Myocyte (in vitro differentiated cells): ENCODE measurements at places on chromosomes 4 and X. TPM values are rescaled to one million over a fixed set of nuclear protein-coding genes. Genes with fewer than 3 reads are reported as not detected.

DNA sequence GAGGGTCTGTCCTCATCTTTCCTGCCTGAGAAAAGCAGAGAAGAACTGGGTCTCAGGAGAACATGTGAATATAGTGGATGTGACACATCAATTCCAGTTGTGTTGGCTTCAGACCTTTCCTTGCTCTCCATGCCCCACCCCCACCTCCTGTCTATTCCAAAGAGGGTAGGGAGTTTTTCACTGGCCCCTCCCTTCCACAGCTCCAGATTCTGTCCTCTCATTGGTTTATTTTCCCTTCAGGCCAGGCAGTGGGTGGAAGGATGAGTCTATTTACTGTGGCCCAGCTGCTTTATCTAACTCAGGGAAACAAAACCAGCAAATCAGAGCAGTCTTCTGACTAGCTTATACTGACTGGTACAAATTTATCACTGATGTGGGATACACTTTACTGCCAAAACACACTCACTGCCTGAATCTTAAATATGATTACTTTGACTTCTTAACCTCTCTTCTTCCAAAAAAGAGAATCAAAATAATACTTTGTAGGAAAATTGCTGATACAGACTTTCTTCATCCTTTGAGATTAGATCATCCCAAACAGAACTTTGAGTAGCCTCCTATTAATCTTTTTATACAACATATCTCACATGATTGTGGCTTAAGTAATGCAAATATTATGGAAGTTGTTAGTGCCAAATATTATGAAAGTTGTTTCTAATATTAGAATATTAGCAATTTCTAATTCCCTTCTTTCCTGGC is 221.2 kb downstream of the MID1 start:
- no peak for DNase-seq

GRCh38 chr4:30943356-30943755 is 223.2 kb downstream of the PCDH7 start:
- DNase-seq, result no peak

- DNase-seq, result no peak
These were observed 384.4 kb upstream of the PABPC4L start for GRCh38 chr4:134585972-134586371.

- DNase-seq, result no peak
These were observed 157.8 kb downstream of the RELL1 start for GRCh38 chr4:37528166-37528885.

The ANXA3 gene
- 0.16 TPM in 1 of 2 replicates, not detected in the other for total RNA-seq

The WDR1 gene
- total RNA-seq, result 128 and 156 TPM in 2 replicates

DNA sequence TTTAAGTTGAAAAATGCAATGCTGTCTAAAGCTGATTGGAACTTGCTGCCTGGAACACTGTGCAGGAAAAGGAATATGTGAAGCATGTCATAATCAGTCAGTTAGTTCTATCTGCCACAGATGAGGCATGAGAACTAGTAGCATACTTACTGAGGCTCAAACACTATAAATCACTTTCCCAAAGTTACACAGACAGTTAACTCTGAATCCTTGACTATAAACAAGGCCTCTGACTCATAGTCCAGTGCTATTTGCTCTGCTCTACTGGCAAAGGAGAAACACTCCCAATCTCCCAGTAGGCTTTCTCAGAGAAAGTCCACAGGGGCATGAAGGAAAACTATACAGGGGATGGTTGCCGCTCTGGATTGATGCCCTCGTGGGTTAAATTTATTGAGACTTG is 2078.4 kb upstream of the TENM3 start:
- no peak for DNase-seq
